ENCODE measurements at places on chromosomes 11 and 22.
A peak's percentile ranks its signal among the peaks of the same experiment; 100 is the strongest.

GRCh38 chr11:70470127-70470526 lies 71.8 kb downstream of the CTTN start:
- peaks cover 1% of the 10 kb centered on the region for H3K4me1 ChIP-seq
- H3K27me3 ChIP-seq = peaks cover 17% of the 10 kb centered on the region
- DNase-seq = no peak
- no peaks in the 10 kb centered on the region for H3K36me3 ChIP-seq
- no peak overlapping the region for H3K27ac ChIP-seq
- H3K4me3 ChIP-seq = no peak overlapping the region

DNA sequence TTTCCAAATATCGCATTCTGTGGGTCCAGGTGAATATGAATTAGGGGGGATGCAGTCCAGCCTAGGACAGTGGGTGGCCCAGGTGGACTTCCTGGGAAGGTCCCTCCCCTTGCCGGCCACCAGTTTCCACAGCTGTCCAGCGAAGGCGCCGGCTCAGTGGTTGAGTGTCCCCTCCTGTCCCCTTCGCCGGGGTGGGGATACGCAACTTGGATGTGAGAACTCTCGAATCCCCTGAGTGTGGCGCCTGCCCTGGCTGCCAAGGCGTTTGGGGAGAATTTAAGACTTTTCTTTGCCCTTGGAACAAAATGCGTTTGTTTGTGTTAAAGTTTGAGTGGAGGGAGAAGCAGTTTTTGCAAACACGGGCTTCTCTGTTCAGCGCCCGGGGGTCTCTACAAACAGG lies 123.7 kb downstream of the KCNQ1OT1 start:
- H3K27ac ChIP-seq = no peak overlapping the region
- DNase-seq = no peak
- no peaks in the 10 kb centered on the region for H3K27me3 ChIP-seq
- no peaks in the 10 kb centered on the region for H3K4me1 ChIP-seq
- no peaks in the 10 kb centered on the region for H3K36me3 ChIP-seq

DNA sequence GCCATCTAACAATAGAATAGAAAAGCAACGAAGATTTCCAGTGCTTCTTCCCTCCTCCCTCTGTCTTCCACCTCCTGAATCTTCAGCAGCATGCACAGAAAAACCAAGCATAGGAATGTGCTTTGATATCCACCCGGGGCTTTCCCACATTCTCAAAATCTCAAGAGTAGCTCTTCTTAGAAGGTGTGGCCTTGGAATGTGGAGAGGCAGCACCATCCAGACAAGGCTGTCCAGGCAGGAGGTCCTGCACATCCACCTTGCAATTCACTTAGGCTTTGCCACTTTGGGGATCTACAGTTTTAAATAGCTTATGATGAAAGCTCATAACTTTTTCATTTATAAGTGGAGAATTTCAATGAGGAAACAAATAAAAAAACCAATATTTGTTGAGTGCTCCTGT lies 72.9 kb downstream of the KIRREL3 start:
- H3K36me3 ChIP-seq = no peaks in the 10 kb centered on the region
- H3K27me3 ChIP-seq = peaks cover 3% of the 10 kb centered on the region
- no peaks in the 10 kb centered on the region for H3K4me1 ChIP-seq
- no peak for DNase-seq
- H3K4me3 ChIP-seq = no peak overlapping the region
- no peak overlapping the region for H3K27ac ChIP-seq

DNA sequence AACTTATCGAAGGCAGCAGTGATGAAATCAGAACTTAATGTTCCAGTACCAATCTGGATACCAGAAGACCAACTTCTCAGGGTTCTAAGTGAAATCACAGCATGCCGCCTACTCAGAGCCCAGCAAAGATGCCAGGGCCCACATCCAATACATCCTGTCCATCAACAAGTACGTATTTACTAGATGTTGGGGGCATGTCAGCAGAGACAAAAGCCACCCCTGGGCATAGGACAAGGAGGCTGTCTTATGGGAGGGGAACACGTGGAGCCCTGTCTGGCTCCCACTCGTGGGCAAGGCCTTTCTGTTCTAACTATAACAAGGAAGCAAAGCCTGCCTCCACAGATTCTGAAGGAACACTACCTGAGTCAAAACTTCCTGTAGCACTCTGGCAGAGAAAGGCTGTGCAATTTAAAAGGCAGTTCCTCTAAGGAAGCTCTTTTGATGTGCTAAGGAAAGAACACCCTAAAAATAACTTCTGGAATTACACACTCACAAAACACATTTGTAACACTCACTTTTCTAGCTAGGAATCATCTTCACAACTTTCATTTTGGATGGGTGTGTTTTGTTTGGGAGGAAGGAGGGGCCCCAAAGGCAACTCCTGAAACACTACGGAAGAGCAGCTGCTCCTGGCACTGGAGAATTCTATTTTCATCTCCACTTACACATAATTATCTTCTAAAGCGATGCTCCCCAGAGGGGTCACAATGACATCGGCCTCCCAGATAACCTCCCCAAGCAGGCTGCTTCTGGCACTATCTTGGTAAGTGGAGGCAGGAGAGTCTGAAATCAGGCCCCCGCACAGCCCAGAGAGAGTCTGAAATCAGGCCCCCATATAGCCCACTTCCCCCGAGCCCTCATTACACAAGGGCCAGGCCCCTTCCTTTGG lies 14.2 kb downstream of the SMCO4 start:
- H3K4me3 ChIP-seq = peak overlapping the region; percentile 18
- peaks cover 86% of the 10 kb centered on the region for H3K4me1 ChIP-seq
- no peaks in the 10 kb centered on the region for H3K27me3 ChIP-seq
- H3K36me3 ChIP-seq = peaks cover 11% of the 10 kb centered on the region
- H3K27ac ChIP-seq = peak overlapping the region; percentile 80

GRCh38 chr11:34916843-34917770 lies 689 bp downstream of the PDHX start:
- no peaks in the 10 kb centered on the region for H3K27me3 ChIP-seq
- peaks cover 29% of the 10 kb centered on the region for H3K4me1 ChIP-seq
- peak overlapping the region; percentile 90 for H3K4me3 ChIP-seq

- peak; percentile 49 for DNase-seq
- H3K4me3 ChIP-seq = peak overlapping the region; percentile 91
- H3K36me3 ChIP-seq = peaks cover 47% of the 10 kb centered on the region
- H3K4me1 ChIP-seq = peaks cover 40% of the 10 kb centered on the region
- H3K27ac ChIP-seq = peak overlapping the region; percentile 82
These were observed 1.6 kb downstream of the BRD1 start for GRCh38 chr22:49825944-49826602.

DNA sequence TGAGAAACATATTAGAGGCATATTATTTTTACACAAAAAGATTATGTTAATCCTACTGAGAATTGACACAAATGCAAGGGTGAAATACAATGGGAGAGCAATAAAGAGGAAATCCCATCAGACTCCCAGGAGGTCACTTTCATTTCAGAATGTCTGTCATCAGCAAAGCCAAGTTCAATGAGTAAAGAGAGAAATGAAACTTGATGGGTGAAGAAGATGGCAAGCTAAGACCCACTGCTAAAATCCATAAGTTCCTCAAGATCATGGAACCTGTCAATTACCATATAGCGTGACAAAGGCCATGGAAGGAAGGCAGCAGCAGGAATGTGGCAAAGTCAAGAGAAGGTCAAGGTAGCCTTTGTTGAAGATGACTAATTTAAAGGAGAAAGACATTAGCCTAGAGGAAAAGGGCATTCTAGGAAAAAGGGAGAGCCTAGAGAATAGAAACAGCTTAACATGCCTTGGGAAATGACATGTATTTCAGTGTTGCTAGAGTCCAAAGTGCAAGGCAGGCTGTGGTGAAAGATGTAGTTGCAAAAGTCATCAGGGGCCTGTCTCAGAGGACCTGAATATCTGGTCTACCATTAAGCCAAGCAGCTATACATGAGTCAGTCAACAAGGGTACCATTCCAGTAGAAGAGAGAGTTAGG lies 43.1 kb downstream of the FAM168A start:
- no peak for DNase-seq
- H3K4me1 ChIP-seq = peaks cover 17% of the 10 kb centered on the region
- H3K27ac ChIP-seq = no peak overlapping the region

DNA sequence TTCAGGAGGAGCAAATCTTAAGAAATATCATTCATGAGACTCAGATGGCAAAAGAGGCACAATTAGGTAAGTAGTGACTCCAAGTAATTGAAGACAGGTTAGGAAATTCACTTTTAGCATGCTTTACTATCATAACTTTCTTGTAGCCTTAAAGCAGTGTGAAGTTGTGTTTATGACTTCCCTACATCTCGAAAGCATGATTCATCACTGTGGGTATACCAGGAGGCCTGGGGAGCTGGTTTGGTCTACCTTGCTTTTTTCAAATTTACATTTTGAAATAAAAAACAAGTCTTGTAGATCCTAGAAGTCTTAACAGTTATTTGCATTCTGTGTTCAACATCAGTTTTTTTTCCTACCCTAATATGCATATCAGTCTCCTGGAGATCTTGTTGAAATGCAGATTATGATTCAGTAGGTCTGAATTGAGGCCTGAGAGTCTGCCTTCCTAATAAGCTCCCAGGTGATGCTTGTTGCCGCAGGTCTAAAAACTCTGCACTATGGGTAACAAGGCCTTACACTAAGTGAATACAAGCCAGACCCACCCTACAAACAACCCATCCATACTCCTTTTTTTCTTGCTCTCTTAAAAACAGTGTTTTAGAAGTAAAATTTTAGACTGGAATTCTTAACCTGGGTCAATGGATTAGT lies 41.4 kb downstream of the TTC17 start:
- H3K27ac ChIP-seq = no peak overlapping the region
- H3K36me3 ChIP-seq = peaks cover 87% of the 10 kb centered on the region
- H3K4me3 ChIP-seq = no peak overlapping the region
- no peak for DNase-seq
